ENCODE measurements at places on chromosomes 1 and 21. TPM values are rescaled to one million over a fixed set of nuclear protein-coding genes. Genes with fewer than 3 reads are reported as not detected.

NBPF4 gene
- total RNA-seq: 0.70 TPM

OR14K1 gene
- not detected for total RNA-seq

LCK gene
- 2.6 TPM for total RNA-seq

C2CD4D gene
- 1.4 TPM for total RNA-seq

RSPO1 gene
- total RNA-seq: not detected

DDR2 gene
- 0.35 TPM for total RNA-seq

TPTE gene
- total RNA-seq: not detected

HCRTR1 gene
- not detected for total RNA-seq

SLC25A34 gene
- total RNA-seq: 1.7 TPM

DNA sequence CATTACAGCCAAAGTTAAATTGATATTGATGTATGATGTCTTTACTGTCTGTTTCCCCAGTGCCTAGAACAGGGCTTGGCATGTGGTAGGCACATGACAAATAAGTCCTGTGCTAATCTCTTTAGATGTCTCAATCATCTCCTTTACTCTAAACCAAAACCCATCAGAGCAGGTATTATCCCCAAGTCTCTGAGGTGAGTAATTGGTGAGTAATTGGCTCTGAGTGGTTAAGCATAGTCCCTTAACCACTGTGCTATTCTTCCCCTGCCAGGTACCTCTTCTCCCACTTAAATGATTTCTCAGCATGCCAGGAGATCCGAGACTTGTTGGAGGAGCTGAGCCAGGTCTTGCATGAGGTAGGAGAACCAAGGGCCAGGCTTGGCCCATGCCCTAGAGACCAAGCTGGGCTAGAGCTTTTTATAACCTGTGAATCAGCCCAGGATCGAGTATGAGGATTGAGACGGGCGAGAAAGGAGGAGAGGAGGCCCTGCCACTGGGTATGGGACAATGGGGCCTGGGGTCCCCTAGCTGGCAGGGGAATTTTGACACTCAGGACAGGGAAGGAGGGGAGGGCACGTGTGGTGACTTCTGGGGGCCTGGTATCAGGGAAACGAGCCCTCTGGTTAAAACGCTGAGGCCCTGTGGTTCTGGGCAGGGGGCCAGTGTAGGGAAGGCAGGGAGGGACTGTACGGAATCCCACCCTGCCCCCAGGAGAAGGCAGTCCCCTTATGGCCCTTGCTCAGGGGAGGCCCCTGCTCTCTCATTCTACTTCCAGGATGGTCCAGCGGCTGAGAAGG, 4.5 kb downstream of the CNKSR1 start:
- DNase-seq: peak; percentile 93
- no peaks in the 10 kb centered on the region for H3K27me3 ChIP-seq
- H3K36me3 ChIP-seq: peaks cover 6% of the 10 kb centered on the region

DNA sequence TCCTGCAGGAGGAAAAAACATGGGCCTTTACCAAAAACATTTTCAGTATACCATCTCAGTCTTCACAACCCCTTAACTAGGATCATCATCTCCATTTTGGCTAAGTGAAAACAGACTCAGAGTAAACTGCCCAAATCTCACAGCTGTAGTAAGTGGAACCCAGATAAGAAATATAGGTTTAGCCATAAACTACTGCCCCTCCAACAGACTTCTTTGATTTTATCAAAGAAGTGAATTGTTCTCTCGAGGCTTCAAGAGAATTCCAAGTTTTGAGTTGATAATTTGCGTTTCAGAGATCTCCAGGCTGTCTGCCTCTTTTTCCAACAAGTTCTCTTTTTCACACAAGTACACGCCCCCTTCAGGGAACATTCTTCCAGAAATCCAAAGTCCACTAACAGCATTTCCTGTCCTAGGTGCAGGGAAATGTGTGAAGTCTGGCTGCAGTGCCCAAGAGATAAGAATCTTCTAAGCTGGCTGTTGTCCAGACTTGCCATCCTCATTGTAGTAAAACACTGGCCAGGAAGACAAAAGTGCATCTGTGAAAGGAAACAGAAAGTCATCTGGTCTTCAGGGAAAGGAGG, 30.8 kb downstream of the RNF19B start:
- no peaks in the 10 kb centered on the region for H3K27me3 ChIP-seq
- DNase-seq: peak; percentile 52
- no peak overlapping the region for H3K4me3 ChIP-seq
- H3K36me3 ChIP-seq: no peaks in the 10 kb centered on the region
- peaks cover 18% of the 10 kb centered on the region for H3K4me1 ChIP-seq
- peak overlapping the region; percentile 31 for H3K27ac ChIP-seq

GRCh38 chr1:34696230-34696629, 58.6 kb upstream of the GJB5 start:
- peaks cover 63% of the 10 kb centered on the region for H3K27me3 ChIP-seq
- no peak for DNase-seq

- no peak overlapping the region for H3K27ac ChIP-seq
- H3K27me3 ChIP-seq: peaks cover 35% of the 10 kb centered on the region
- no peak for DNase-seq
Observed at GRCh38 chr21:31022306-31022705, 16.0 kb downstream of the KRTAP19-8 start.

- no peaks in the 10 kb centered on the region for H3K36me3 ChIP-seq
- no peak for DNase-seq
- H3K4me3 ChIP-seq: no peak overlapping the region
- H3K4me1 ChIP-seq: peaks cover 17% of the 10 kb centered on the region
- no peaks in the 10 kb centered on the region for H3K27me3 ChIP-seq
- no peak overlapping the region for H3K27ac ChIP-seq
Observed at GRCh38 chr1:1332774-1333480, 1.8 kb downstream of the TAS1R3 start.

DNA sequence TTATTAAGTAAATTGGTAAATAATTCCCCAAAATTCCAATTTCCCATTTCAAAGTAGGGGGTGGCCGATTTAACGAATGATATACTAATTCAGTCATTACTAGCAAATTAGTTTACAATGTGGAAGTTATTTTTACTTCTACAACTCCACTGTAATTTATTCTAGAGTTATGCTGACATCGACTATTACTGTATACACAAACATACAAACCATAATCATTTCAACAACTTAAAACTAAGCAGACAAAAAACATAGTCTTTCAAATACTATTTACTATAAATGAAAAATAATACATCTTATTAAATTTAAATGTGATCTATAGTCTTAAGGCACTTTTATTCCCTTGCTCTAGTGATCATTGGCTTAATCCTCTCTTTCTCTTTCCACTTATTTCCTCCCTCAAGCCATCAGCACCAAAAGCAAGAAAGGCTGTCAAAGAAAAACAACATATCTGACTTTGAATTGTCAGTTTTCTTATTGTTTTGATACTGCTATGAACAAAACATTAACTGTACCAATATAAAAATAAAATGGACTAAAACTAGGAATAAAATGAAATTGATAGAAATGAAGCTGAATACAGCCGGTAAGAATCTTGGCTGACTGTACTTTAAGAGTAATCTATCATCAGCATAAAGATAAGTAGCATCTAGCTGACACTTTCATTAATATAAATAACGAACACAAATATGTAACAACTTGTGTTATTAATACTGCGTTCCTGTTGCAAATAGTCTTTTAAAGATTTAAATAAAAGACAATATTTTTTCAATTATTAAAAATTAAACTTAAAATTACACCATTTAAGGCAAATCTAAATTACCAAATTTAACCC, 4.1 kb downstream of the CDC42BPA start:
- H3K27me3 ChIP-seq: no peaks in the 10 kb centered on the region
- H3K4me1 ChIP-seq: peaks cover 35% of the 10 kb centered on the region
- no peak for DNase-seq

GRCh38 chr1:5688081-5689077, 303.8 kb downstream of the NPHP4 start:
- H3K4me1 ChIP-seq: no peaks in the 10 kb centered on the region
- H3K36me3 ChIP-seq: no peaks in the 10 kb centered on the region
- no peak overlapping the region for H3K27ac ChIP-seq
- H3K4me3 ChIP-seq: no peak overlapping the region

GRCh38 chr1:25692560-25692959, 76.0 kb downstream of the MAN1C1 start:
- no peak overlapping the region for H3K4me3 ChIP-seq
- DNase-seq: no peak
- H3K36me3 ChIP-seq: no peaks in the 10 kb centered on the region

DNA sequence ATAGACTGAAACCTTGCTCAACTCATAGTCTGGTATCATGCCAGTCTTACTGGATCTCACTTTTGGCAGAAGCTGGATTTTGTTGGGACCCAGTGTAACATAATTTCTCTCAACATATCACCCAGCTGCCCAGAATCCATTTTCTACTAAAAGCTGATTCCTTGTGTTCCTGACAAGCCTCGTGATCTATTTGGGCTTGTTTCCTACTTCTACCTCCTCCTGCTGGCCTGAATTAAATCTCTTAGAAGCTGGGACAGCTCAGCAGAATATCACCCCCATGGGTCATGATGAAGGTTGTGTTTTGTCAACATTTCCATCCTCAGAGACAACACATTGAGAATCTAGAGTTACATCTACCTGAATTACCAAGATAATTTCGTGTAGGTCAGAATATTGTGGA, 7.7 kb downstream of the GOLT1A start:
- H3K27ac ChIP-seq: no peak overlapping the region
- peaks cover 25% of the 10 kb centered on the region for H3K4me1 ChIP-seq
- no peaks in the 10 kb centered on the region for H3K36me3 ChIP-seq

DNA sequence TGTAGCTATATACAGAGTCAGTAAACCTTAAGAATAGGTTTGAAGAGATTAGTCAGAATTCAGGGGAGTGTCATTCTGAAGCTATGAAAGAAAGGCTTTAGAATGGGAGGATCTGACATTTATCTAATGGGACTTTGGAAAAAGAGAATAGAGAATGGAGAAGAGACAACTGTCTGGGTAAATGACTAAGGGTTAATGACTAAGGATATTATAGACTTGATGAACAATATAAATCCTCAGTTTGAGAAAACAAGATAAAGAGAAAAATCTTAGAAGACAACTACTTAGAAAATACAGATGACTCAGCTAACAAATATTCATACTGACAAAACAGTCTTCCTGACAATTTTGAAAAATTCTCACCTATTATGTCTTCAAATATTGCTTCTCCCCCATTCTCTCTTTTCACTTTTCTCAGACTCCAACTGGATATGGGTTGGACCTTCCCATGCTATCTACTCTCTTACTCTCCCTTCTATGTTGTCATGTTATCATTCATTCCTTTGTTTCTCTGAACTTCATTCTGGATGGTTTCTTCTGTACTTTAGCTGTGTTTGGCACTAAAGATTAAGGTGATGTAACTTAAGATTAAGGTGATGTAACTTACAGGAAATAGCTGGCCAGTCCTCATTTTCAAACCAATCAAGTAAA, 20.4 kb downstream of the SLC16A1 start:
- H3K4me1 ChIP-seq: peaks cover 40% of the 10 kb centered on the region
- H3K27me3 ChIP-seq: no peaks in the 10 kb centered on the region

GRCh38 chr1:153095764-153096163, 1.4 kb upstream of the SPRR2E start:
- no peak overlapping the region for H3K4me3 ChIP-seq
- no peak for DNase-seq
- H3K27ac ChIP-seq: no peak overlapping the region
- H3K27me3 ChIP-seq: no peaks in the 10 kb centered on the region
